ENCODE measurements at places on chromosomes 7 and 10.

DNA sequence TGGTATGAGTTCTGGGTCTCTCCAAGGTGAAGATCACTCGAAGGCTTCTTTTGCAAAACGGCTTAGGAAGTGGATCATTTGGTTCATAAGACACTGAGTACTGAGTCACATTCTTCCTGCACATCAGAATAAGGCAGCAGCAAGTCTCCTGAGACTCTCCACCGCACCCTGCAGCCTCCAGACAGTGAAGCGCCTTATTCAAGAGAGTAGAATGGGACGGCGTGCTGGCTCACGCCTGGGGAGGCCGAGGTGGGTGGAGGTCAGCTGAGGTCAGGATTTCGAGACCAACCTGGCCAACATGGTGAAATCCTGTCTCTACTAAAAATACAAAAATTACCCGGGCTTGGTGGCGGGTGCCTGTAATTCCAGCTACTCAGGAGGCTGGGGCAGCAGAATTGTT, 70.3 kb downstream of the C10orf143 start:
- DNase-seq: no peak

- no peak for DNase-seq
These were observed 1.5 kb upstream of the SFMBT2 start for GRCh38 chr10:7412237-7412927.

- DNase-seq: no peak
These were observed 151.7 kb upstream of the PPP2R2D start for GRCh38 chr10:131748831-131749766.

DNA sequence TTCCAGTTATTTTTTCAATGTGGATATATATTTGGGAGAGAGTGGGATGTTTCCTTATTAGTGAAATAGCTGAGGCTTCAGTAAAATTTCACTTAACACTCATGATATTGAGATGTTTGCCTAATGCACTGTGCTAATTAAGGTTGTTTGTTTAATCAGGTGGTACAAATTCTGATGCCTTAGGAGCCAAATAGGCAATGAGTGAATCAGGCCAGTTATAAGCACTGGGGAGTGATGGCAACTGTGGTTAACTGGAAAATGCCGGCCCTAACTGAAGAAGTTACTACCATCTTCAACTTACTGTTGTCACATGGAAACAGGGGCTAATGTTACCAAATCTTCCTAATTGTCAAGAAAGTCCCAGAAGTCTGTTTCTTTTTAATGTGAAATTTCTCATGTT, 32.0 kb downstream of the VCL start:
- no peak for DNase-seq

Data from effector memory CD8-positive, alpha-beta T cell (primary cell).